ENCODE measurements at places on chromosomes 11 and 22.

DNA sequence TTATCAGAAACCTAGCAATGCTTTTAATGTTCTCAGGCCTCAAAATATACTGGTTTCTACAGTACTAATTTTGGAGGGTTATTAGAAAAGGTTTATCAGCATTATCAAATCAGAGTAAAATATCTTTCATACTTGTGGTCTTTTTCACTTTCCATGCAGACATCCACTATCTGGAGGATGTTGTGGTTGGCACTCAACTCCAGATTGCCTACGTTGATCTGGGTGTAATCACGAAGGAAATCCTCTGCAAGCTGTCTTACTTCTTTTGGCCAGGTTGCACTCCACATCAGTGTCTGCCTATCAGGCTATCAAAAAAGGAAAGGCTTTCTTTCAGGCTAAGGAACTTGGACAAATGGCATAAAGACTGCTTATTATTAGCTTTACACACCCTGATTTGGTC is 11.6 kb downstream of the DDX17 start:
- peak; percentile 44 for DNase-seq

DNA sequence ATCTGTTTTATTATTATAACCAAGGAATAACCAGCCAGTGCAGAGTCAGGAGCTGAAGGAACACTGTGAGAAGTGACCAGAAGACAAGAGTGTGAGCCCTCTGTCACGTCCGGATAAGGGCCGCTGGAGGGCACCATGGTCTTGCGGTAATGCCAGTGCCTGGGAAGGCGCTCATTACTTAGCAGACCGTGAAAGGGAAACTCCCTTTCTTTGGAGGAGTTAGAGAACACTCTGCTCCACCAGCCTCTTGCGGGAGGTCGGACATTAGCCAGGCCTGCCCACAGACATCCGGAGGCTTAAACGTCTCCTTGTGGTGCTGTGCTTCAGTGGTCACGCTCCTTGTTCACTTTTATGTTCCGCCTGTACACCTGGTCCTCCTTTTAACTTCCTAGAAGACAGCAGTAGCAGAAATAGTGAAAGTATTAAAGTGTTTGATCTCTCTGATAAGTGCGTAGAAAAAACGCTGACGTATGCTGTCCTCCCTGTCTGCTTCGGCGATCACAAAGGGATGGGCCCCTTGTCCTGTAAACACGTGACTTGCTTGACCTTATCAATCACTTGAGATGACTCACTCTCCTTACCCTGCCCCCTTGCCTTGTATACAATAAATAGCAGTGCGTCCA is 120.6 kb upstream of the LMO1 start:
- DNase-seq, result no peak

DNA sequence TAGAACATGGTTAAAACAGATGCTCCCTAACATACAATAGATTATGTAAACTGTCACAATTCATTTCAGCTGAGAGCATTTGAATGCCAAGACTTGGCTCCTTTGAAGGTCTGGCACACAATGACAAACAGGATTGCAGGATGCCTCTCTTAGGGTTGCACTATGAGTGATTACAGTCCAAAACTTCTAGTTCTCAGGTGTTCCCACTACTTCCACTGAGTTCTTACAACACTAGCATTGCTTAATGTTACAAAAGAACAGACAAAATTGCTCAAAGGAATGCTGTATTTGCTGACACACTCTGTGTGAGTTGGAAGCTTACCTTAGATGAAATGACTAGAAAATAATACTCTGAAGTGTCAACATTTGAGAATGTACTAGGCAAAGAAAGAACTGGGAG is 2413.8 kb upstream of the RAG2 start:
- DNase-seq, result no peak

DNA sequence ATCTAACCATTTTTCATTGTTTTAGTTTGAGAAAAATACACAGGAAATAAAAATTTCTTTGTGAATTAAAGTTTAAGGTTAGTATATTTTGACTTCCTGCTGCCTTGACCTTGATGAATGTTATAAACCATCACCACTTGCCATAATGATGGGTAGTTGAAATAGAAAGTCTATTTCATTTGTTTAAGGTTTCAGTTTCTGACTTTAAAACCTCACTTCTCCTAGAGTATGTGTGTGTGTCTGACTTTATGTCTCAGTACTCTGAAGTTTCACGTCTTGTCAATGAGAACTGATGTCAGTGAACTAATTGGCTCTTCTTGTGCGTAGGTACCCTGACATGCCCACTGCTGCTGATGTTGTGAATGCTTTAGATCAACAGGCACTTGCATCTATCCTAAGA is 188.2 kb downstream of the METTL15 start:
- no peak for DNase-seq

GRCh38 chr11:62406034-62406433 is 12.8 kb upstream of the SCGB1A1 start:
- DNase-seq, result no peak

- DNase-seq, result no peak
These were observed 10.3 kb downstream of the MRGPRG start for GRCh38 chr11:3208272-3208671.

DNA sequence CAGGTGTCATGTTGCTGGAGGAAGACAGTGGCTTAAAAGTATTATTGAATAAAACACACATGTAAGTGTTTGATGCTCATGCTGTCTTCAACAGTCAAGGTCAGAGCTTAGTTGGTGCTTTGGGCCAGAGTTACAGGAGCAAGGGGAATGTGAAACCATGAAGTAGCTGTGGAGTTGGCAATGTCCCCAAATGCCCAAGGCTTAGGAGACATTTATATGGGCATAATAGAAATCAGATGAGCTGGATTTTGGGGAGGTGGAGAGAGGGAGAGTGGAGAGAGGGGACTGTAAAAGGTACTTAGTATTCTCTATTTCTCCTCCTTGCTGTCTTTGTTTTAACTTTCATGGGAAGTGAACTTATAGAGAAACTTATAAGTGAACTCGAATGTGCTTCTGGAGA is 407.8 kb downstream of the ETS1 start:
- no peak for DNase-seq

DNA sequence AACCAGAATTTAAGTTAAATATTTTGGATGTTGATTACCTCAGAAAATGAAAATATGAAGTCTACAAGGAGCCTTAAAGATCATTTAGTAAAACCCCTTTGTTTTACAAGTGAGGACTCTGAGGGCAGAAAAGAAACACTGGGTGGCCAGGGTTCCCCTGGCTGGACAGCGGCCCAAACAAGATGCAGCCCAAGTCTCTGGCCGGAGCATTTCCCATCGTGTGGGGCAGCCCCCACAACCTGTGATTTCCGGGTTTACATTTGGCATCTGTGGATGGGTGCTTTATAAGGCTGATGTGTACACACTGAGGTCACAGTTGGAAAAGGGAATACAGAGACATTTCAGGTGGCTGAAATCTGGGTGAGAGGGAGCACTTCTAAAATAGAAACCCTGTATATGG is 28.8 kb upstream of the B3GAT1 start:
- no peak for DNase-seq

DNA sequence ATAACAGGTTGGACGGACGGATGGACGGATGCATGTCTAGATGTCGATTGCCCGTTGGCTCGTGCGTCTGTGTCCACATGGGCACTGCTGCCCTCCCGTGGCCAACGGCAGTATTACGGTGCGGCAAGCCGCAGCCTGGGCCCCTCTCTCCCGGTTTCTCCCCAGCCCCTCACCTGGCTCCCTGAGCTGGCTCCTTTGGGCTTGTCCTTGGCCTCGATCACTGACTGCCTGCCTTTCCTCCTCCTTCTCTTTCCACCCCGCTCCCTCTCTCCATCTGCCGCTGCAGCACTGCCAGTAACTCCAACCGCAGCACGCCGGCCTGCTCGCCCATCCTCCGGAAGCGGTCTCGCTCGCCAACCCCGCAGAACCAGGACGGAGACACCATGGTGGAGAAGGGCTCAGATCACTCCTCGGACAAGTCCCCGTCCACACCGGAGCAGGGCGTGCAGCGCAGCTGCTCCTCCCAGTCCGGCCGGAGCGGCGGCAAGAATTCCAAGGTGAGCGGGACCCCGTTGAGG is 77.3 kb downstream of the SCN3B start:
- no peak for DNase-seq

GRCh38 chr11:113555071-113555619 is 79.9 kb upstream of the DRD2 start:
- DNase-seq, result no peak

DNA sequence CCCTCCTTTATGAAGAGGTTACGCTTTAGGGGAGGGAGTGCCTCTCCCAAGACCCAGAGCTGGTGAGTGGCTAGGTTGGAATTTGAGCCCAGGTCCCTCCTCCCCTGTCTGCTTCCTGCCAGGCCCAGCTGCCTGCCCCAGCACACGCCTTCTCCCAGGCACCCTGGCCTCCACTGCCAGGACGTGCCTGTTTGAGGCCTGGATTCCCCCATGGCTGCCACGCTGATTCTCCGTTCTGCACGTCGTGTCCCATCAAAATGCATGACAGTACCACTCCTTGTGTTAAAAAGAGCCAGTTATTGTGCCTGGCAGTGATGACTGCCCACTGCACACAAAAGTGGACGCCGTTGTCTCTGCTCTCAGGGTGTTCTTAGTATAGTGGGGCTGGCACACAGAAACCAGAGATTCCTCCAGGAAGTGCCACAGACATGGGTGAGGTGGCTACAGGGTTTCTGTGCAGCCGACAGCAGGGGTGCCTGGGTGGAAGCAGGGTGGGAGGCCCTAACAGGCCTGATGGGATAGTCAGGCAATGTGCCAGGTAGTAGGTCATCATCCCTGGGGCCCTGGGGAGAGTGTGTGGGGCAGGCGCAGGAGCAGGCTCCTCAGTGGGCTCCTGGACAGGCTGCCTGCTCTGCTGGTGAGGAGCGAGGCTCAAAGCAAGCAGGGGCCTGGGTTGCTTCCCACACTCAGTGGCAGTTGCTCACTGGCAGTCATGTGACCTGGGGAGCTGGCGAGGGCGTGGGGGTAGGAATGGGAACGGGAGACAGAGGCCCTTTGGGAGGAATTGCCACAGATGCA is 24.2 kb downstream of the MED15 start:
- no peak for DNase-seq

DNA sequence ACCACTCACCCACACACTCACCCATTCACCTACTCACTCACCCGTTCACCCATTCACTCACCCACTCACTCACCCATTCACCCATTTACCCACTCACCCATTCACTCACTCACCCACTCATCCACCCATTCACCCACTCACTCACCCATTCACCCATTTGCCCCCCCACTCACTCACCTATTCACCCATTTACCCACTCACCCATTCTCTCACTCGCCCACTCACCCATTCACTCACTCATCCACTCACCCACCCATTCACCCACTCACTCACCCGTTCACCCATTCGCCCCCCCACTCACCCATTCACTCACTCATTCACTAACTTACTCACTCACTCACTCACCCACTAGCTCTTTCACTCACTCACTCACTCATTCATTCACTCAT is 15.0 kb downstream of the MUC5AC start:
- DNase-seq, result no peak

- no peak for DNase-seq
These were observed 101.4 kb downstream of the SYT9 start for GRCh38 chr11:7353100-7353499.
